ENCODE measurements at places on chromosomes 6 and 20.

DNA sequence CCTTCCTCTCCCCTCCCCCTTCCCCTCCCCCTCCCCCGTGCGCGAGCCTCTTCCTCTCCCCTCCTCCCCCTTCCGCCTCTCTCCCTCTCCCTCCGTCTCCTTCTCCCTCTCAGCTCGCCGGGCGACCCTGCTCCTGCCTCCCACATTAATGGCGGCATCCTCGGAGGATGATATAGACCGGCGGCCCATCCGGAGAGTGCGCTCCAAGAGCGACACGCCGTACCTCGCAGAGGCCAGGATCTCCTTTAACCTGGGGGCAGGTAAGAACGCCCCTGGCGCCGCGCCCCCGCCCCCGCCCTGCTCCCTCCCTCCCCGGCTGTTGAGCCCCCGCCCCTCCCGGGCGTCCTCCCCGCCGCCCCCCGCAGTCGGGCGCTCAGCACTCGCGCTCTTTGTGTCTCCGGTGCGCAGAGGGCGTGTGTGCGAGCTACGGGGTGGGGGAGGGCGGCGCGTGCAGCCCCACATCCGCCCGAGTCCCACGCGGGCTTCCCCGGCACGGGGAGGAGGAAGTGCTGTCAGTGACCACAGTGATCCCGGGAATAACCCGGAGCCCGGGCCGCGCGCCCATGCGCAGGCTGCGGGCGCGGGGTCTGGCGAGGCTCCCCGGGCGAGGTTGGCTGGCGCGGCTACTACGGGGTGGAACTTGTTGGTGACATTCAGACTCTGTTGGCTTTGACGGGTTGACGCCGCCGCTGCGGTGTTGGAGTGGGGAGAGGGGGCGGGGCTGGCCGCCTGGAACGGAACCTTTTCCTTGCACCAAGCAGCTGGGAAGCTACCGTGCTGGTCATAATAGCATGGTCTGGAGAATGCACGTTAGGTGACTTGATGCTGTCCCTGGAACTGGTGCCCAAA lies 33.2 kb downstream of the PHACTR1 start:
- DNase-seq, result no peak

DNA sequence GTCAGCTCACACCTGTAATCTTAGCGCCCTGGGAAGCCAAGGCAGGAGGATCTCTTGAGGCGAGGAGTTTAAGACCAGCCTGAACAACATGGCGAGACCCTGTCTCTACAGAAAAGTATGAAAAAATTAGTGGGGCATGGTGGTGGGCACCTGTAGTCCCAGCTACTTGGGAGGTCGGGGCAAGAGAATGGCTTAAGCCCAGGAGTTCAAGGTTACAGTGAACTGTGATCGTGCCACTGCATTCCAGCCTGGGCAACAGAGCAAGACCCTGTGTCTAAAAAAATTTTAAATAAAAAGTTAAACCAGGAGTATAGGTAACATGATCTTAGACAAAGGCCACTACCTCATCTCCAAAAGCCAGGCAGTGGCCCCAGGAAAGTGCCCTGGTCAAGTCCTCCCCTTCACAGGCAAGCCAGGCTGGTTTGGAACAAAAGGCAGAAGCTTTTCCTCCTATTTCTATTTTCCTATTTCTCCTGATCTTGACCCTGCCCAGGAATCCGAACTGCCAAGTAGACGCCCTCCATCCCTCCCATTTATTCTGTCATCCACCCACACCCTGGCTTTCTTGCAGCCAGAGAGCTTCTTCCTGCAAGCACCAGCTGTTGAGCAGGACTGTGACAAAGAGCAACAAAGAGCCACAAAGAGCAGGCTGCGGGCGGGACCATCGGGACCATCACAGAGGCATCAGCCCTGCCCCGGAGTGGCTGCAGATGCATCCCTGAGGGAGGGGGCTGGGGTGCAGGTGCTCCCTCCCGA lies 149.9 kb upstream of the AFDN start:
- no peak for DNase-seq

- DNase-seq, result peak; percentile 53
These were observed 38.6 kb downstream of the KIAA0408 start for GRCh38 chr6:127420556-127420955.

- DNase-seq, result no peak
These were observed 139.6 kb downstream of the MYLK4 start for GRCh38 chr6:2611092-2611491.

DNA sequence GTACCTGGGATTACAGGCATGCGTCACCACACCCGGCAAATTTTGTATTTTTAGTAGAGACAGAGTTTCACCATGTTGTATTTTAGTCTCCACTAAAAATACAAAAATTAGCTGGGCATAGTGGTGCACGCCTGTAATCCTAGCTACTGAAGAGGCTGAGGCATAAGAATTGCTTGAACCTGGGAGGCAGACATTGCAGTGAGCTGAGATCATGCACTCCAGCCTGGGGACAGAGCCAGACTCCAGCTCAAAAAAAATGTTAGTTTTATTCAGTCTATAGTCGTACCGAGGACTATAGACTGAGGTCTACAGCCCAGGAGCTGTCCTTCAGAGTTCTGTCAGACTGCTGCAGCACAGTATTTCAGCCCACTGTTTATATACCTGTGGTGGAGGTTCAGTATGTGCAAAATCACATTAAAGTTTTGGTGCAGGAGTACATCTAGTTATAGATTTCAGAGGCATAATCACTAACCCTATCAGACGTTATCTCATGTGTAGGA lies 3.6 kb upstream of the CASP8AP2 start:
- no peak for DNase-seq

- no peak for DNase-seq
These were observed 14.5 kb downstream of the ZNF76 start for GRCh38 chr6:35273822-35274559.

- DNase-seq, result no peak
These were observed 27.2 kb upstream of the EFHC1 start for GRCh38 chr6:52392944-52393343.

GRCh38 chr6:157964100-157964499 lies 17.6 kb upstream of the SYNJ2 start:
- DNase-seq, result no peak

DNA sequence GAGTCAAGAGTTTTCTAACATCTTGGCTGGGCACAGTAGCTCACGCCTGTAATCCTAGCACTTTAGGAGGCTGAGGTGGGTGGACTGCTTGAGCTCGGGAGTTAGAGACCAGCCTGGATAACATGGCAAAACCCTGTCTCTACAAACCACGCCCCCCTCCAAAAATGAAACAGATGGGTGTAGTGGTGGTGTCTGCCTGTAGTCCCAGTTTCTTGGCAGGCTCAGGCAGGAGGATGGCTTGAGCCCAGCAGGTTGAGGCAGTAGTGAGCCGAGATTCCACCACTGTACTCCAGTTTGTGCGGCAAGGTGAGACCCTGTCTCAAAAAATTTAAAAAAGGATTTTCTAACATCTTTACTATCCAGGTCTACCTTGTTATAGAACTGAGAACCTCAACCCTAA lies 22.0 kb downstream of the FAM8A1 start:
- DNase-seq, result no peak

GRCh38 chr6:90691823-90692222 lies 105.0 kb upstream of the MAP3K7 start:
- no peak for DNase-seq

All from GM19239 (cell line).